ENCODE measurements at places on chromosomes 16 and 17. TPM values are rescaled to one million over a fixed set of nuclear protein-coding genes. Genes with fewer than 3 reads are reported as not detected.

DNA sequence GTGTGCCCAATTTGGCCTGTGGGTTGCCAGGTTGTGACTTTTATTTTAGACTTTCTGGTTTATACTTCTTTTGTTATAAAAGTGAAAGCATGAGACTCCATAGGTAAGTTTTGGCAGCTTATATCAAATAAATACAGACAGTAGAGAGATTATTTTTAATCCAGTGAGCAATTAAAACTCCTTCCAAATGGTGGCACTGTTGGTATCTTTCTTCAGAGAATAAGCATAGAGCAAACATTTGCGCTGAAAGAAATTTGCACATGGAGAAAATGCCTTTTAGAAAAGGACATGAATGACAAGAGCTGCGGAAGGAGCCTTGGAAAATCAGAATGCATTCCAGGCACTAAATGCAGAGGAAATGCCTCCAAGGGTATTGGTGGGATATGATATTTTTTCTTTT lies 46.1 kb upstream of the DNAJA2 start:
- no peak for DNase-seq

DNA sequence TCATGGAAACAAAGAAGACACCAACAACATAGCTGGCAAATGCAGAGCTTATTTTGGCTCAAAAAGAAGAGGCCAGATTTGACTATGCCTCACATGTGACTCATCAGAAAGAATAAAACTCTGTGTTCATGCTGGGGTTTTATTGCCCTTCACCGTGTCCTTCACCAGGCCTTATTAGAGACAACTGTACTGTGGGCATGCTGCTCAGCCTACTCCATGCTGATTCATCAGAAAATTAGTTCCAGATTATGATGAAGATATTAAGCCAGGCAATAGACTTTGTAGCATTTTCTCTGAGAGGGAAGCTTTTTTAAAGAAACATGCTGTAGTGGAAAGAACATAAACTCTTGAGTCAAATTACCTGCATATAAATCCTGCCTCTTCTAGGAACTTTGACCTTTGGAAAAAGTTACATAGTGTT lies 89.8 kb downstream of the CYB561 start:
- DNase-seq, result no peak

DNA sequence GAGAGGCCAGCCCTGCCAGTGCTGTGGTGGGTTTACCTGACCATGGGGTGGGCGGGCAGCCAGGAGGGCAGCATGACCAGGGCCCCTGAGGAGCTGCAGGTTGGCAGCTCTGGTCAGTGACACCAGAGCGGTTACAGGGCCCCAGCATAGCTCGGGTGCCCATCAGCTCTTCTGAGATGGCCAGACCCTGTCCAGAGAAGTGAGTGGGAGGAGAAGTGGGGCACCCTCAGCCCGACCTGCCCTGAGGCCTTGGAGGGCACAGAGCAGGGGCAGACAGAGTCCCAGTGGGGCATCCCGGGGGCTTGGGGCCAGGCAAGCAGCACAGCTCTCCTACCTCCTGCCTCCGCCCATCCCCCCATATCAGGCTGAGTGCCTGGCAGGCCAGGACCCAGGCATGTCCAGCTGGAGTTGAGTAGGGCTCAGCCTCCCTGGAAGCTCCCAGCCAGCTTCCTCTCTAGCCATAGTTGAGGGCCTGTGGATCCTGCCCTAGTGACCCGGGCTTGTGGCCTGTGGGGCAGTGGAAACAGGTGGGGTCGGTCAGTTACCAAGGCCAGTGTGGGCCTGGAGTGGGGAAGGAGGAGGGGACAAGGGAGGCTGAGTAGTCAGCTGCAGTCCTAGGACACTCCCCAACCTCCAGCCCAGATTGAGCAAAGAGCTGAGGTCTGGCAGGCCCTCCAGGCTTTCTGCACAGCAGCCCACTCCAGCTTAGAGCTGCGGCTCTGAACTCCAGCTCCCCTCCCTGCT lies 83.5 kb downstream of the AMFR start:
- DNase-seq, result peak; percentile 40

GRCh38 chr17:8142887-8143580 lies 9.2 kb downstream of the PER1 start:
- DNase-seq, result peak; percentile 46

DNA sequence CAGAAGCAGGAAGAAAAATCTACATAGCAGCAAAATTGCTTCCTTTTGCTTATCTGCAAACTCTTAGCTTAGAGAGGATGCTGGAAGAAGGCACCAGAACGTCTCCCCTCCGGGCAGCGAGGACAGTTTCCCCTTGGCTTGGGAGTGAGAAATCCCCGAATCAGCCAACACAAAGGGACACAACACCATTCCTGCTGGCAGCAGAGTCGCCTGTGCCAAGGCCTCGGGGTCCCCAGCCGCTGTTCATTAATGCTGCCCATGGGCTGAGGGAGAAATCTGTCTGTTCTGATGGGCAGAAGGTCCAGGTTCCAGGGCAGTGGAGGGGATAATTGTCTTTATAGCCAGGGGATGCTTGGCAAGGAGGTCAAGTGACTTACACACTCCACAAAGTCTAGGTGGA lies 38.0 kb downstream of the CACNG3 start:
- no peak for DNase-seq

DNA sequence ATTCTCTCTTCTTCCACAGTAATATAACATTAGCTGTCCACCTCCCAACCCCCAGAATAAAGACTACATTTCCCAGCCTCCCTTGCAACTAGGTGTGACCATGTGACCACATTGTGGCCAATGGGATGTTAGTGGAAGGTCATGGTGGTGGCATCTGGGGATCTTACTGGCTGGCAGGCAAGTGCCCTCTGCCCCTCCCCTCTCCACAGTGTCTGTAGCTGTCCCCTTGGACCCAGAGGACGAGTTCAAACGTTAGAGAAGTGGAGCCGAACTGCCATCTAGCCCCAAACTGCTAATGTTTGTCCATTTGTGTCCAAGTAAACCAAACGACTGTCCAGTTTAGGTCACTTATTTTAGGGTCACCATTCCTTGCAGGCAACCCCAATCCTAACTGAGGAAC lies 26.6 kb upstream of the KCNG4 start:
- peak; percentile 71 for DNase-seq

DNA sequence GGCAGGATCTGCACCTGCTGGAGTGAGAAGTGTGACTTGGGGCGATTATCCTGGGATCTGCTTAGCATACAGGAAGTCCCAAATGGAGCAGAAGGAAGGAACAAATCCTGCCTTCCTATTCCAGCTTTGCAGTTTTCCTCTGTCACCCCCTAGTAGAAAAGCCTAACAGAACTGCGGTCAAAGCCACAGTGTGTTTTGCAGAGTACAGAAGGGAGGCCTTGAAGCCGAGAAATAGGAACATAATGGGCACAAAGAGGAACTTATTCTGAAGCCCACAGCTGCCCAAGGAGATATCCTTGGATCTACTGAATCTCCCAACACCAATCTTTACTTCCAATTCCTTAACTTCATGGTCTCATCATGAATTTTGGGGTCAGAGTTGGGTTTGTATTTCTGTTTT lies 8.5 kb downstream of the KRTAP1-5 start:
- DNase-seq, result no peak

DNA sequence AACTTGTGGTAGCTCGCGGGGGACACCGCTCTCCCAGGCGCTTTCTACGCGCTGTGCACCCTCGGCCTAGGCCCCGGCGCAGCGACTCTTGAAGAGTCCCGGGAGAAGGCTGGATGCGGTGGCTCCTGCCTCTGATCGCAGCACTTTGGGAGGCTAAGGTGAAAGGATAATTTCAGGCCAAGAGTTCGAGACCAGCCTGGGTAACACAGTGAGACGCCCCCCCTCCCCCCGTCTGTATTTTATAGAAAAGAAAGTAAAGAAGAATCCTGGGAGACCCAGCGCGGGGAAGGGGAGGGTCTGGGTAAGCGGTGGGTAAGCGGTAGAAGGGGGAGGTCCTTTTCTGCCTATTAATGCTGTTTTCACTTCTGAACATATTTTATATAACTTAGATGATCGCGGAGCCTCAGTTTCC lies 486 bp upstream of the PLLP start:
- no peak for DNase-seq

- peak; percentile 73 for DNase-seq
Measured at GRCh38 chr17:36183001-36183971, 6.8 kb upstream of the TBC1D3B start.

- no peak for DNase-seq
Measured at GRCh38 chr17:34302636-34303035, 16.6 kb upstream of the CCL8 start.

DNA sequence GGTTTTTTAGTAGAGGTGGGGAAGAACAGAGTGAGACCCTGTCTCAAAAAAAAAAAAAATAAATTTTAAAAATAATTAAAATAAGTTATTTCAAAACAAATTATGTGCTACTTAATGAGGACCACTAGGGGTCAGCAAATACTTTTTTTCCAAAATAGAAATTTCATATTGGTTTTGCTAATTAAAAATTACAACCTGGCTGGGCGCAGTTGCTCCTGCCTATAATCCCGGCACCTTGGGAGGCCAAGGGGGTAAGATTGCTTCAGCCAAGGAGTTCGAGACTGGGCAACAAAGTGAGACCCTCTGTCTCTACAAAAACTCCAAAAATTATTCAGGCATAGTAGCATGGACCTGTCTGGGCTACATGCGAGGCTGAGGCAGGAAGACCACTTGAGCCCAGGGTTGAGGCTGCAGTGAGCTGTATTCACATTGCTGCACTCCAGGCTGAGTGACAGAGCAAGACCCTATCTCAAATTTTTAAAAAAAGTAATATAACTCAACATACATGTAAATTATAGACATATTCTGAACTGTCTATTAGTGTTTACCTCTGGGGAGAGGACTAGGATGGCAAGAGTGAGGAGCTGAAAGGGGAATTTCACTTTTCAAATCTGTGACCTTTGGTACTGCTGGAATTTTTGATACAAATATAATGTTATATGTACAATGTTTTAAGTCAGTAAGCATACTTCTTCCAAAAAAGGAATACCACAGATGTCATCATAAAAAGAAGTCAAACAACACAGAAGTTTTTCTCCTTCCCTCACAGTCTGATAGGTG lies 8.1 kb downstream of the MEIOB start:
- no peak for DNase-seq

GRCh38 chr17:14793237-14793636 lies 471.9 kb downstream of the PMP22 start:
- DNase-seq, result no peak

DNA sequence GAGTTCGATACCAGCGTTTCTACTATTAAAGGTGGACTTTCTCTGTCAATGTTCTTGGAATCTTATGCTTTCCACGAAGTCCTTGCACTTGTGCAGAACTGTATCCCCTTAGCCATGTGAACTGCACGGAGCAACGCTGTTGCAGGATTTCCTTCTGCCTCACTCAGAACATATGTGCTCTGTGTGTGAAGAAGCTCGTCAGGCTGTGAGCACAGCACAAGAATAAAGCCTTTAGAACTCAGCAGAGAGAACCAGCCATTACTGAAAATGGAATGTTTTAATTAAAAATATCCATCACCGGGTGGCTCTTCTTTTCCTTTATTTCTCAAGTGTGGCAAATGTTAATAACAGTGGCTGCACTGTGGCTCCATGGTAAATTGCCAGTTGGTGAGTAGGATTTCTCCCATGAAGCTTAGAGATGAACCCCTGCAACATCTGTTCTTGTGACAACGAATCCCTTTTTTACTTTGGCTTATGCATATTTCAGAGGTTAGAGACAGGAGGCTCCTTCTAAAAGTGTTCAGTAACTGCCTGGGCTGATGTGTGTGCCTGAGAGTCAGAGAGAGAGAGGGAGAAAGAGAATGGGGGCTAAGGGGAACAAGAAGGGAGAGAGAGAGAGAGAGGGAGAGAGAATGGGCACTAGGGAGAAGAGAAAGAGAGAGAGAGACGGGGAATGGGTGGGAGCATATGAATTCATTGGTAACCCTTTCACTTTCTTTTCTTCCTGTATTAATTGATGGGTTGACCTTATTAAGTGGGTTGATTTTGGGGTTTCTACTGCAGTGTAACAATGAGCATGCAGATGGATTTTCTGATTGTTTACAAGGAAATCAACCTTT lies 50.0 kb downstream of the RPTOR start:
- DNase-seq, result no peak

GRCh38 chr17:57406131-57406980 lies 150.0 kb downstream of the MSI2 start:
- peak; percentile 60 for DNase-seq

The IL32 gene
- 27.5 TPM for total RNA-seq

The CA10 gene
- not detected for total RNA-seq

The PDE6G gene
- not detected for total RNA-seq

The COG8 gene
- total RNA-seq, result 22.7 TPM

The KRTAP4-9 gene
- total RNA-seq, result not detected

The MGAT5B gene
- total RNA-seq, result not detected

The GNAO1 gene
- 118 TPM for total RNA-seq

The CKLF gene
- total RNA-seq, result 13.5 TPM
